ENCODE measurements at places on chromosomes 7 and 10.
A peak's percentile ranks its signal among the peaks of the same experiment; 100 is the strongest.

DNA sequence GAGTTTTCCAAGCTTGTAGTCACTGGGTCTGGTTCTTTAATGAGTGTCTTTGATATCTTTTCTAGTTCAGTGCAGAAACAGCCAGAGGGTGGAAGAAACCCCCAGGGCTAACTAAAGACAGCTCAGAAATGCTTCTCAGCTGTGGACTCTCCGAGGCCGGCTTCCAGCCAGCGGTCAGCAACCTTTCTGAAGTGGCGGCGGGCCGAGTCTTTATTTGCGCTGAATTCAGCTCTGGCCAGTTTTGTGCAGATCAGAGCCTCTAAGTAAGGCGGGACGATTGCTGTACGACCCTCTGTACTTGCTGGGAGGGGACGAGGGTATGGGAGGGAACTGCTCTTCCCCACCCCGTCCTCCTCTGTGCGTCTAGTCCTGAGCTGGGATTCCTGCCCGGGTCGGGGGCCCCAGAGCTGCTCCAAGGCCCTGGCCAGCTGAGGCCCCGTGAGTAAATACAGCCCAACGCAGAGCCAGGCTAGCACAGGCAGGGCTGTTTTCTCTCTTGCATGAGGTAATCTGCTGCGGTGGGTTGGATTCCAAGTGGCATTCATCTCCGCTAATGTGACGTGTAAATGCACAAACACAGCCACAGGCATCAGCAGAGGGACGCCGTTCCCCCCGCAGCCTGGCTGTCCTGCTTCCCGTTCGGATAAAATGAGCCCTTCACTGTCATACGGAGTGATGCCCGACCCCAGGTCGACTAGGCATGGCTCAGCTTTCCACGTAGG is 159.8 kb downstream of the PIP4K2A start:
- DNase-seq = peak; percentile 84

GRCh38 chr7:40544221-40544723 is 409.5 kb downstream of the SUGCT start:
- DNase-seq = no peak

GRCh38 chr10:61899997-61900828 is 1.3 kb upstream of the ARID5B start:
- DNase-seq = peak; percentile 56

- DNase-seq = no peak
Observed at GRCh38 chr10:7866176-7866575, 47.9 kb downstream of the TAF3 start.

GRCh38 chr10:118439824-118440223 is 97.7 kb upstream of the FAM204A start:
- no peak for DNase-seq

DNA sequence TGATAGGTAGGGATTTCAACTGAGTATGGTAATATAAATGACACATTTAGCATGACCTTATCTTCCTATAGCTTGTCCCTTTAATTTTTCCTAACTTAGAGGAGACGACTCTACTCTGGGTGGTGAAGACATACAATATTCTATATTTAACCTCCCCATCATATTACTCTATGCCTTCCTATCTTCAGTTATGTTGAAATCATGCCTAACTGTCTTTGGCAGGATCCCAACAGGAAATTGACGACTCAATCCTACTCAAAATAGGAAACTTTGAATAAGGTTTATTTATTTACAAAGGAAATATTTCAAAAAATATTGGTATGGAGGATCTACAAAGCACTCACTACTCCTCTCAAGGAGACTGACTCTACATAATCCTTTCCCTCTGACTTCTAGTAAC is 24.1 kb upstream of the SEMA3A start:
- DNase-seq = no peak

DNA sequence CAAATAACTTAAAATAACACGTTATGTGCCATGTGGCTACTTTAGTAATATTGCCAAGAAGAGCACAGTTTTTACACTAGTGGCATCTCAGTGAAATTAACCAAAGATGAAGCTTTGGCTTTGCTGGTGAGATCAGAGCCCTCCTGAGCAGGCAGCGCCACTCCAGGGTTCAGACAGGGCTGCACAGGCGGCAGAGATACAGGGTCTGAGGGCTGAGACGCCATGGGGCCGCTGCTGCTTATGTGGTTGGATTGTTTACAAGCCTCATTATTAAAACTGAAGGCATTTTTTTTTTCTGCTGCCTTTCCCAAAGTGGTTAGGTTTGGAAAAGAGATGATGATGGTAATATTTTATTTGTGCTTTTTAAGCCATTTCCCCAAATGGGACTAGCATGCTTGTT is 68.8 kb upstream of the DNAJB6 start:
- no peak for DNase-seq

DNA sequence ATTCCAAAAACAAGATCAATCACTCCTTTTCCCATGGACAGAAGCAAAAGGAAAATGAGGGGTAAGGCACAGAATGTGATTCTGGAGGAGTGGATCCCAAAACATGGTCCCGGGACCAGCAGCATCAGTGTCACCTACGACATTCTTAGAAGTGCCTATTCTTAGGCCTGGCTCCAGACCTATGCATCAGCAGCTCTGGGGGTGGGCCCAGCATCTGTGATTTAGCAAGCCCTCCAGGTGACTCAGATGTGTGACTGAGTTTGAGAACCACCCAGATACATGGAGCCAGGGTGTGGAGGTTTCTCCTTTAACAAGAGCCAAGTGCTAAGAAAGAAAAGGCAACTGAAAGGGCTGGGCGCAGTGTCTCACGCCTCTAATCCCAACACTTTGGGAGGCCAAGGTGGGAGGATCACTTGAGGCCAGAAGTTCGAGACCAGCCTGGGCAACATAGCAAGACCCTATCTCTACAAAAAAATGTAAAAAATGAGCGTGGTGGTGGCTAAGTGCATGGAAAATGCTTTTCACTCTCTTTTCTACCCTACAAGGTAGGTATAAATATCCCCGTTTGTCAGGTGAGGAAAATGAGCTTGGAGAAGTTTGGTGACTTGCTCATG is 17.1 kb upstream of the ARPC1A start:
- DNase-seq = no peak

- DNase-seq = no peak
Observed at GRCh38 chr10:132926777-132927650, 15.4 kb downstream of the CFAP46 start.

GRCh38 chr10:72248468-72249151 is 25.1 kb upstream of the DDIT4 start:
- peak; percentile 27 for DNase-seq

DNA sequence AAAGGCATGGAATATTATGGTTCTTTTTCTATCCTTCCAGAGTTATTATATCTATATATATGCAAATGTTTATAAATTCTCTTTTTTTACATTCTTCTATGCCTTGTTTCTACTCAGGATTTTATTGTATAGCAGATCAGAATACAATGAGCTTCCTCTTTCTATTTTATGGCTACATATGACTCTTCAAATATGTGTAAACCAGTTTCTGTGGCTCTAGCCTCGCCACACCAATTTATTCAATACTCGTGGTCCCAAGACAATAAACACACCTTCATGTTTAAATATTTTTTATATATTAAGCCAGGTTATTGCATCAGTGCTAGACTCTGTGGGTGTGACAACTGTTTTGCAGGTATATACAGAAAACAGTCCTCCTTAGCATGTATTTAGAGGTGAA is 237.5 kb upstream of the MKLN1 start:
- no peak for DNase-seq

GRCh38 chr7:55193245-55193644 is 171.9 kb upstream of the LANCL2 start:
- no peak for DNase-seq

DNA sequence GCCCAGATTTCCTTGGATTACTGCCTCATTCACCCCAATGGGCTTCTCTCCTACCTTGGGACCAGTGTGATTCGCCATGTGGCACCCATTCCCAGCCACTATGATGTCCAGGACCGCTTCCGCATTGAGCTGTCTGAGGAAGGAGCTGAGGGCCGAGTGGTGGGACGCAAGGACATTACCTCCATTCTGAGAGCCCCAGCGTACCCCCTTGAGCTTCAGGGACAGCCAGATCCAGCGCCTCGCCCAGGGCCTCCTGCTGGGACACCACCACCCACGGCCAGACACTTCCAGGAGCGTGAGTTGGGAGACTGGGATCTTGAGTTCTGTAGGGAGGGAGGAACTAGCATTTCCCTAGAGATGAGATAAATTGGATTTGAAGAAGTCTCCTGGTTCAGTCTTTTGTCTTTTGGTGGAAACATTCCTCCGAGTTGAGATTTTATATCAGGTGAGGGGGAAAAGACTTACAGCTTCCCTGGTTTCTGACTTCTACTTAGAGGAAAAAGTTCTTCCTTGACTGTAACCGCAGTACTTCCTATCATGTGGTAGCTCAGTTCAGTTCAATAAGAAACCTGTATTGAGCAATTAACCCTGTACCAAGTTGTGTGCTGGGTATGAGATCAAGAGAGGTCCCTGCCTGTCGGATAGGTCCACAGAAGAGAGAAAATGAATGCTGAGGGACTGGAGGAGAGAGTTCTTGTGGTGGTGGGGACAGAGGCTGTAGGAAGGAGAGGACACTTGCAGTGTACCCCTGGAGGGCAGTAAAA is 1.3 kb downstream of the MOSPD3 start:
- no peak for DNase-seq

DNA sequence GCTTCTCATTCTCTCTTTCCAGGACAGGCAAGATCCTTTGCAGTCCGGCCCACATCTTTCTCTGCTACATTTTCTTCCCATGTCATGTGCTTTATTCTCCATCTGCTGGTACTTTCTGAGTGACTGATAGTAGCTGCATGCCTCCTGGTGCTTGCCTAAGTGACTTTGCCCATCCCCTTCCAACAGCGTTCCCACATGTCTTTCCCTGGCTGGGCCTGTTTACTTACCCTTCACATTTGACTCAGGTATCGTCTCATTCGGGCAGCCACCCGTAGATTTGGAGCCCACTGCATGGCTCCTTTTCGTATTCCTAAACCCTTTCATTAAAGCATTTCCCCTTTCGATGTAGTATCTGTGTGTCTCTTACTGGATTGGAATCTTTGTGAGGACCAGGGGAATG is 24.6 kb downstream of the TYW1 start:
- no peak for DNase-seq

GRCh38 chr10:132111121-132111731 is 45.5 kb downstream of the JAKMIP3 start:
- no peak for DNase-seq

- DNase-seq = no peak
Observed at GRCh38 chr10:21263263-21263803, 262.1 kb downstream of the SKIDA1 start.

GRCh38 chr7:1857487-1858421 is 187.7 kb downstream of the ELFN1 start:
- DNase-seq = no peak

DNA sequence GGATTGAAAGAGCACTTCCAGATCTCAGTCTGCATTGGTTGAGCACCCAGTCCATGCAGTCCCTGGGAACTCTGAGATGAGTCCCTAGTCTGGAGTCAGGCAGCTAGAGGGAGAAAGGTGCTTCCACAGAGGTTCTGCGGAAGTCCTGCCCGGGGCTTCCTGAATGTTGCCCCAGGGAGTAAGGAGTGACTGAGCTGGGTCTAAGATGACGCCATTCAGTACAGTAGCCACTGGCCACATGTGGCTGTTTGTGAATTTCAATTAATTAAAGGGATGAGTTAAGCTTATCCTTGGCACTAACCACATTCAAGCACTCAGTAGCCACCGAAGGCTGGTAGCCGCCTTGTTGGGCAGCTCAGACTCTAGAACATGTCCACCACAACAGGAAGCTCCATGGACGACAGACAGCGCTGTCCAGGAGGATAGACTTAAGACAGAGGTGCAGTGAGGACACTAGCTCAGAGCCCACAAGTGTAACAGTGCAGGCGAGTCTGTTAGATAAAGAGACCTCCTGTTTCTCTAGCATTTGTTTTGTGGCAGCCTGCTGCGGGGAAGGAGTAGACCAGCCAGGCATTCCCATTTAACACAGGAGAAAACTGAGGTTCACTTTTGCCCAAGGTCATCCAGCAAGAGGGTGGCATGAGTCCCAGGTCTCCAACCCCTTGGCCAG is 101.6 kb upstream of the PPIF start:
- no peak for DNase-seq

DNA sequence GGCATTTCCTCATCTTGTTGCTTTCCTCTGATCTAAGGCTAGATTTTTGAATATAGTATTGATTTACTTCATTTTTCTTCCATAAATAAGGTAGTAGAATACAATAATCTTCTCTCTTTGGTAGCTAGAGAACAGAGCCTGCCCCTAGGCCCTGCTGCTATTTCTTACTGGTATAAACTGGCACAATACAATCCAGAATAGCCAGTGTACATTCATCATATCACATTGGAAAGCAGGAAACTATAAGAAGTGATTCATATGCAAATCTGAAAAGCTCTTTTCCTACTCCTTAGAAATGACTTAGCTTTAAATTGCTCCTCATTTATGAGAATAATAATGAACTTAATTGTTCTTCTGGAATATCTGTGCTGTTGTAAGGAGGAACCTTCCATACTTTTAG is 100.2 kb downstream of the KCND2 start:
- no peak for DNase-seq

DNA sequence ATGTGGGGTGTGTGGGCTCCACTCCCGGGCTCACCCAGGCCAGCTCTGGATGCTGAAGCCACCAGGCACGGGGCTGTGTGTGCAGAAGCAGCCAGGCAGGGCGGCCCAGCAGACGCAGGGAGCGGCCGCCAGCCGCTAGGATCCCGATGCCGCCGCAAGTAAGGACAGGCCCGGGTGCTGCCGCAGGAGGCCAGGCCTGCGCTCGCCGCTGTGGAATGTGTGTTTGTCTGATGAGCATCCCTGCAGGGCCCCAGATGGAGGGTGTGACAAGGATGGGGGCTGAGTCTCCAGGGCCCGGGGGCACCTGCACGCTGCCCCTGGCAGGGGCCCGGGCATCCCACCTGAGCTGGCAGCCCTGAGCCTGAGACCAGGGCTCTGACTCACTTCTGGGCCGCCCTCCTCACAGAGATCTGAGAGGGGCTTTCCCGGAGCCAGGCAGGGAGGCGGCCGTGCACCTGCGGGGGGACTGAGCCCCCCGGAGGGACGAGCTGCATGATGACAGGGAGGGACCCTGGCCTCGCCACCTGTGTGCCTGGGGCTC is 101.5 kb downstream of the FOXL3 start:
- DNase-seq = no peak

- DNase-seq = no peak
Observed at GRCh38 chr7:142345811-142346210, 88.0 kb upstream of the PRSS58 start.

DNA sequence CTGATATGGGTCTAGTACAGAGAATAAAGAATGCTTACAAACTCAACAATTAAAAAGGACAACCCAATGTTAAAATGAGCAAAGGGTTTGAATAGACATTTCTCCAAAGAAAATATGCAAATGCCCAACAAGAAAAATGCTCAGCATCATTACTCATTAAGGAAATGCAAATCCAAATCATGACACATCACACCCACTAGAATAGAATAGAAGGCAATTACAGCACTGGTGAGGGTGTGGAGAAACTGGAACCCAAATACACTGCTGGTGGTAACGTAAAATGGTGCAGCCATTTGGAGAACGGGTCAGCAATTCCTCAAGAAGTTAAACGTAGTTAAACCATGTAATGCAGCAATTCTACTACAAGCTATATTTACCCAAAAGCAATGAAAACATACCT is 53.8 kb downstream of the KDM7A start:
- DNase-seq = no peak

- no peak for DNase-seq
Observed at GRCh38 chr7:95904099-95904498, 131.7 kb downstream of the DYNC1I1 start.

Measured in SHP77 (cell line).